ENCODE measurements at places on chromosomes 2 and 18. TPM values are rescaled to one million over a fixed set of nuclear protein-coding genes. Genes with fewer than 3 reads are reported as not detected.

GRCh38 chr2:43008388-43008787 lies 216.0 kb upstream of the HAAO start:
- no peak for DNase-seq

- DNase-seq, result no peak
Observed at GRCh38 chr18:37962316-37962966, 396.8 kb upstream of the CELF4 start.

DNA sequence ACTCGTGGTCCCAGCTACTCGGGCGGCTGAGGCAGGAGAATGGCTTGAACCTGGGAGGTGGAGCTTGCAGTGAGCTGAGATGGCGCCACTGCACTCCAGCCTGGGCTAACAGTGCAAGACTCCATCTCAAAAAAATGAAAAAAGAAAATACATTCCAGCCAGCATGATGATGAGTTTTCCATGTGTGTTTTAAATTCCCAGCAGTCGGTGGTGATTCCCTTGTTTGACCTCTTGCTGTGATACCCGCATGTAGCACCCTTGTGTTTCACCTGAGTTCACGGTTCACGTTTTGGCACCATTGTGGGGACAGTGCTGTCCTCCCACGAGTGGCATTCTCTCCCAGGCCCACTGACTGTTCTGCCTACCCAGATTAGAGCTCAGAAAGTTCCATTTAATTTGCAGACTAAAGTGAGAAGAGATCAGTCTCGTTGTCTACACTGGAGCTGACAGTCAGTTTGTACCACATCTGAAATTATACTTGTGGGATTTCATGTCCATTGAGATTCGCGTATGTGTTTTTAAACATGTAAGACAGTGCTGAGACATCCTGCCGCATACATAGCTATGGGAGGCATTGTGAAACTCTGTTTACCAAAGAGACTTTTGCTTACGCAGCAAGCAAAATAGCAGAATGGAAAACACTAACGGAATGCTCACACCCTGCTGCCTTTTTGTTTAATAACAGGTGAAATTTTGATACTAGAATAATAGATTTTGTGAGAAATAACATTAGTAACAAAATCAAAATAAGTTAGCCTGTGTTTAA lies 157.1 kb downstream of the GBX2 start:
- DNase-seq, result no peak

Gene GAREM2
- total RNA-seq, result 49.3 TPM

DNA sequence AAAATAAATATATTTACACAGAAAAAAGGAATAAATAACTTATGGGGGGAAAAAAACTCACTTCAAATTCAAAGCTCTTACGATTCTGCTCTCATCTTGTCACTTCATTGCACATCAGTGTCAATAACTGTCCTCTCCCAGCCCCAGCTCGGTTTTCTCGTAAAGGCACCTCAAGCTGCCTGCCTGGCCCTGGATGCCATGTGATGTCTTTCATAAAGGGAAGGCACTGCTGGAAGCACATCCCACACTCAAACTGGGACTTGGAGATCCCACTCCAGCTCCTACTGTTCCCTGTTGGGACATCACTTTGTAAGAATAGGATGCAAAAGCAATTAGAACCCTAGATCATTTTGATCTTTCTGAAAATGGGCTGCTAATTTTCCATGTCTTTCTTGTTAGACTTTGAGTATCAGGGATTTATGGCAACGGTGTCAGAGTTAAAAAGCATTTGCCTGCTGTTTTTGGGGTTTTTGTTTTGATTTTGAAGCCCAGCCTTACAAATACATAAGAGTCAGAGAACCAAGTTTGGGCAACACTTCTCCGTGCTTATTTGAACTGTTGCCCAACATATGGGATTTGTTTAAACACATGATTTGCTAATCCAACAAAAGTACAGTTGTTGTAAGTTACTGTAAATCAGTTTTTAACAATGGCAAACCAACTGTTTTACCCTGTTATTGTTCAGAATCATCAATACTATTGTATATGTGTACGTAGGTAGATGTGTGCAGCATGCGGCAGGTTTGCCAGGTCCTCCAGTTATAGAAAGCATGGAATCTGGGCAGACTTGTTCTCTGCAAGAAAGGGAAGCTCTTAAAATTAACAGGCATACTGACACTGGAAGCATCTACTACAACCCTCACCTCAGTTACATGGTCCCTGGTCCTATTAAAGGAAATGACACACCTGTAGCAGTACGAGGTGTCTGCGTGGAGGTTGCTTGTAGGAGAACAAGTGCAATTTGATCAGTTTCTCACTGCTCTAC lies 20.6 kb downstream of the SERTAD2 start:
- no peak for DNase-seq

DNA sequence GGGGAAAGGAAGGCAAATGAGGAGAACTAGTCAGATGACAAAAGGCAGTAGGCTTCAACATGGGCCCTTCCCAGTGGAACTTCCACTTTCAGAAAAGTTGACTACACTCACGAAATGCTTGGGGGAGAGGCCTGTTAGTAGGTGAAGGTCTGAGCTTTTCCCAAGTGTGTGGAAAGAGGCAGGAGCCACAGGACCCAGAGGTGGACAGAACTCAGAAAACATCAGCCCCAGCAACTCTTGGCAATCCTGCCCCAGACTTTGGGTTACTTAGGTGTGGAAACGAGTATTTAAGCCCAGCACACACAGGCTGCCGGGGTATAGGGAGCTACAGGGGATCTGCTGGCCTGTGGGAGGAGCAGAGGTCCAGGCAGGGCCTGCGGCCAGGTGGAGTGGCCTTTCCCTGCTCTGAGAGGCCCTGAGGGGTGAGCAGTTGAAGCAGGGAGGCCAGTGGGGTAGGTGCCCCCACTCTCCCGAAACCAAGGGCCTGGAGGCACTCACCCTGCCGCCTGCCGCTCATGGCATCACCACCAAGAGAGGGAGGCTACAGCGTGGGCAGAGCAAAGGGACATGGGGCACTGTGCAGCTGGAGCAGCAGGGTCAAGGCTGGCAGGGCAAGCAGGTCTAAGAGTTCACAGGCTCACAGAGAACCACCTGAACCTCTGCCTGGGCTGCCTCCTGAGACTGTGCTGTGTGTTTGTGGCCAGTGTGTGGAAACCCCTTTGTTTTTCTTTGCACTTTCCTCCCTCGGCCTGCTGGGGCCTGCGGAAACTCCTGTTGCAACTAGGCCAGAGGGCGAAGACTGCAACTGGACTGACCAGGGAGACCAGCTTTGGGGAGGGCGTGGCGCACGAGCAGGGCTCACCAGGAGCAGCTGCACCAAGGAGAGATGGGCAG lies 130.7 kb upstream of the SERTAD2 start:
- DNase-seq, result no peak

DNA sequence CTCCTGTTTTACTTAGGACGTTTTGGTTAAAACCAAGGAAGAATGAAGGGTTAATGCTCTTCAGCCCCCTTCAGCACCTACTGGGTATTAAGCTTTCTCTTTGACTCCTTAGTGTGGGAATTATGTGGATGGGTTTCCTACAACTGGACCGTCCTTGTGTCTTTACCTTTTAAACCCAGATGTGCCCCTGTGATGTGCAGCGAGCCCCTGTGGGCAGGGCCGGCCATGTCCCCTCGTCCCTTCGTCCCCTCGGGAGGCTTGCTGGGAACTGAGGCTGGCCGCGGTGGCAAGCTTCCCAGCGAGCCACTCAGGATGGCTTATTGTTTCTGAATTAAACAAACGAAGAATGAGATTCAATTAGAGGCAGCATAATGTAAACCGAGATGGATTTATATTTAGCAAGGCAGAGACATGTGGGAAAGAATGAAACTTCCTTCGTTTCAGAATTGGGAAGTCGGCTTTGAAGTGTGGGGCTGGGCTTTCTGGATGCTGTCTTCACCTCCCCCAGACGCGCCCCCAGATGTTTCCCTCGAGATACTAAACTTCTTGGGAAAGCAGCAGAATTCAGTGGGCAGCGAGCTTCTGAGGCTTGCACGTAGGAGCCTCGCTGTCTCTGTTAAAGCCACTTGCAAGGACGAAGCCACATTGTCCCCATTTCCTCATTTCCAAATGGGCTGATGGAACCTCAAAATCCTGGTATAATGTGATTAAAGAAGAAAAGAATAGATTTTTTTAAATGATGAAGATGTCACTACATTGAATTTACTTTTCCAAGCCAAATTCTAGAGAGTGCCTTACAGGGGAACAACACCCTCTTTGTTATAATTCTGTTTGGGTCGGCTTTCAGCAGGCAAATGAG lies 146.0 kb downstream of the VAPA start:
- no peak for DNase-seq

DNA sequence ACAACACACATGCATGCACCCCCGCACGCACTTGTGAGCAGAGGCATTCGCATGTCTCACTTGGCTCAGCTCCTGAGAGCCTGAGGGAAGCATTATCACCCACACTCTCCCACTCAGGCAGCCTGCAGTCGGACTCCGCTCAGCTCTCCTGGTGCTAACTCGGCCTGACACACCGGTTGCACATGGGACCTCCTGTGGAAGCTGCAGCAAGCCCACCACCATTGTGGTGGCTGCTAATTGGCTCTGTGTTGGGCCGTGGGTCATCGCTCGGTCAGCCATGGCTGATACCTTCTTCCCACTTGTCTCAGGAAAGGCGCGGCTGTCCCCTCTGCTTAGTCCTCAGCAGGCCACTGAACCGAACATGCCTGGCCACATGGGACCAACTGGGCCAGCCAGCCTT lies 13.7 kb upstream of the TEX261 start:
- DNase-seq, result no peak

Gene DLGAP1
- 13.6 TPM for total RNA-seq

Gene GALNT5
- 0.10 TPM for total RNA-seq

- DNase-seq, result no peak
Observed at GRCh38 chr2:31286230-31286629, 52.3 kb downstream of the EHD3 start.

GRCh38 chr2:156309917-156310316 lies 22.6 kb downstream of the NR4A2 start:
- no peak for DNase-seq

DNA sequence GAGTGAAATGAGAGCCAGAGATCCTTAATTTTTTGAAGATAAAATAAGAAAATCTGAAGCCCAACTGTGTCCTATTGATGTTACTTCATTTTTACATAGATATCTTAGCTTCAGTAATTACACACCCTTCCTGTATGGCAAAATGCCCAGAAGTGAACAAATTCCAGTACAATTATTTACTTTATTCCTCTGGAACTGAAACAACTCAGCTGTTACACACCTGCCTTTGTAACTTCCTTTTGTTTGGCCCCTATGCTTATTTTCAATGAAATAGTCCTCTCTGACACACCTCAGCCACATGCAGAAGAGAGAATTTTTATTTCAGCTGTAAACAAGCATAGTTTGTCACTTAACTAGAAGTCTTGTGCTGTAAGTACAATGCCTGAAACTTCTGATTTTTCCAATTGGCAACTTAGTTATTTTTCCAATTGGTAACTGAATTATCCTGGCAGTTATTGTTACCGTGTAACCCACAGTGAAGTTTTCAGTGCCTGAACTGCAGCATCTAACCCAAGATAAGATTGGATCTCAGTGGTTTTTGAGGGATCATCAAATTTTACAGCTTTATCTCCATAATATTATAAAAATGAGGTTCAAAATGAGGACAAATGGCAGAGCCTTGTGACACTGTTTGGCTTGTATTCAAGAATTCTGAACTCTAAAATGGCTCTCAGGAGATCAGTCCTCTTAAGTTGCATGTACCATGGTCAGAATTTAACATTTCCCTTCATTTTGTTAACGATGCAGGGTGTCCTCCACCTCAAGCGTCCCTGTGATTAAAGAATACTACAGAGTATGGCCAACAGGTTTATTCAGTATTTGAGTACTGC lies 82.6 kb downstream of the PKP4 start:
- no peak for DNase-seq

Data from glutamatergic neuron (in vitro differentiated cells).